ENCODE measurements at places on chromosomes 5 and 9.
A peak's percentile ranks its signal among the peaks of the same experiment; 100 is the strongest.

DNA sequence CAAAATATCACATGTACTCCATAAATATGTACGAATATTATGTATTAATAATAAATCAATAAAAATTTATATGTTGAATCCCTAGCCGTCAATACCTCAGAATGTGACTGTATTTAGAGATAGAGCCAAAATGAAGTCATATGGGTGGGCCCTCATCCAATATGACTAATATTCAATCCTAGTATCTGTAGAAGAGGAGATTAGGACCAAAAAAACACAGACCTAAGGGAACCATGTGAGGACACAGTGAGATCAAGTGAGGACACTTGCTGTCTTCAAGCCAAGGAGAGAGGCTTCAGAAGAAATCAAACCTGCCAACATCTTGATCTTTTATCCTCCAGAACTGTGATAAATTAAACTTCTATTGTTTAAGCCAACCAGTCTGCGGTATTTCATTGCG lies 3.7 kb upstream of the AMACR start:
- DNase-seq, result no peak

GRCh38 chr9:138022121-138022741 lies 144.6 kb downstream of the CACNA1B start:
- DNase-seq, result peak; percentile 16

GRCh38 chr5:106006242-106006641 lies 1664.5 kb downstream of the EFNA5 start:
- DNase-seq, result no peak

GRCh38 chr9:133460405-133461175 lies 812 bp downstream of the CACFD1 start:
- DNase-seq, result peak; percentile 15

- no peak for DNase-seq
These were observed 139.1 kb downstream of the PIP5K1B start for GRCh38 chr9:68844157-68844556.

DNA sequence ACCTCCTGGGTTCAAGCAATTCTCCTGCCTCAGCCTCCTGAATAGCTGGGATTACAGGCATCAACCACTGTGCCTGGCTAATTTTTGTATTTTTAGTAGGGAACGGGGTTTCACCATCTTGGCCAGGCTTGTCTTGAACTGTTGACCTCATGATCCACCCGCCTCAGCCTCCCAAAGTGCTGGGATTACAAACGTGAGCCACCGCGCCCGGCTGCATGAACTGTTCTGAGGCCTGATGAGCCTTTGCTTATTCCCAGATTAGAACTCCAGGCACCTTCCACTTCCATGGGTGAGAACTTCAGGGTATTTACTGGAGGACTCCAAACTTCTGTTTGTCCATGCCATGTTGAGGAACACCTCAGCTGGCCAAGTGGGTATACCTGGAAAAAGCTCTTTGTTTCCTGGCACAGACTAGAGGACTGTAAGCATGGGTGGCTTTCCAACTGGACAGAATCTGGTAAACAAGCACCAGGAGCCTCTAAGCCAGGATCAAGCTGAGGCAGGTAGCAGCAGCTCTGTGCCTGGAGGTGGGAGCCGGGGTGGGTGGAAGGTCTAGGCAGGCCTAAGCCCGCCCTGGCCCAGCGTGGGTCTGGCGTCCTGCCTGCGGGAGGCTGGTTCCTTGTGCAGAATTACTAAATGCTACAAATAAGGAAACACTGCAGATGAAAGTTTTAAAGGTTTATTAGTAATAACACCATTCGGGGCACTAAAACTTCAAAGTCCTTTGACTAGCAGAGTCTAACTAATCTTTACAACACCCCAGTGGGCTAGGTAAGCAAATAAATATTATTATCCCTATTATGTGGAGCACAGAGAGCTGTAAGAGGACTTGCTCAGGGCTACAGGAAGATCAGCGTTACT lies 78.4 kb downstream of the SEMA5A start:
- no peak for DNase-seq

- DNase-seq, result no peak
These were observed 317.0 kb upstream of the IRX4 start for GRCh38 chr5:2199697-2200096.

Data from choroid plexus epithelial cell (primary cell).